ENCODE measurements at places on chromosomes 13 and 19.

GRCh38 chr13:42071672-42072419 is 23.4 kb downstream of the DGKH start:
- H3K36me3 ChIP-seq, result peaks cover 7% of the 10 kb centered on the region
- no peak overlapping the region for H3K4me3 ChIP-seq
- H3K4me1 ChIP-seq, result peaks cover 14% of the 10 kb centered on the region
- H3K27ac ChIP-seq, result no peak overlapping the region

DNA sequence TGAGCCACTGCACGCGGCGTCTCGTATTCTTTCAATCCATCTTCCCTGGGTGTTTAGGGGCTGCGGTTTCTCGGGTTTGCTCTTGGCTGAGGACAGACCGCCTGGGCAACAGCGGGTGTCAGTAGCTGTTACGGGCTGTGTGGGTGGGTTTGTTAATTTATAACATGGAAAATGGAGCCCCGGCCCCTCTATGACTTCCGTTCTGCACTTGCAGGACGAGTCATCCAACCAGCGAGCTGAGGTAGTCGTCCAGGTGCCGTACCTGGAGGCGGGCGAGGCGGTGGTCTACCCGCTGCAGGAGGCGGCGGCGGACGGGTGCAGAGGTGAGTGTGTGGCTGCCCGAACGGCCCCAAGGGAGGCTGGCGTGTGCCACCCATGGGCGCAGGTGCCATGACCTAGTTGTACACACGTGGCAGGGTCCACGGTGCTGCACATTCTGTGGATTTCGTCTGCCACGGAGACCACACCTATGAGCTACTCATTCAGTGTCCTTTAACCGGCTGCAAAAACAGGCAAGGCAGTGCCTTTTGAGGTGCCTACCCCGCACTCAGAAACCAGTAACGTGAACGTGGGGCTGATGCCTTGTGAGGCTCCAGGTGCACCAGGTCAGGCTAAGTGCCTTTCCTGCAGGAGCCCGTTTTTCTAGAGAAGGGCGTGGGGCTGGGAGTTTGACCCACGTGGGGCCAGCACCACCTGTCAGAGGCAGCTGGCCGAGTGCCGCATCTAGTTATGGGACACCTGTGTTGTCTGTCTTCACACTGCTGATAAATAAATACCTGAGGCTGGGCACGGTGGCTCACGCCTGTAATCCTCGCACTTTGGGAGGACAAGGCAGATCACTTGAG is 10.9 kb downstream of the POLR2E start:
- H3K36me3 ChIP-seq, result no peaks in the 10 kb centered on the region
- H3K4me1 ChIP-seq, result no peaks in the 10 kb centered on the region
- no peak overlapping the region for H3K4me3 ChIP-seq
- H3K27ac ChIP-seq, result peak overlapping the region; percentile 43

- H3K4me3 ChIP-seq, result no peak overlapping the region
- H3K27me3 ChIP-seq, result peaks cover 3% of the 10 kb centered on the region
- no peaks in the 10 kb centered on the region for H3K36me3 ChIP-seq
These were observed 1666.0 kb downstream of the EFNB2 start for GRCh38 chr13:104869501-104869900.

DNA sequence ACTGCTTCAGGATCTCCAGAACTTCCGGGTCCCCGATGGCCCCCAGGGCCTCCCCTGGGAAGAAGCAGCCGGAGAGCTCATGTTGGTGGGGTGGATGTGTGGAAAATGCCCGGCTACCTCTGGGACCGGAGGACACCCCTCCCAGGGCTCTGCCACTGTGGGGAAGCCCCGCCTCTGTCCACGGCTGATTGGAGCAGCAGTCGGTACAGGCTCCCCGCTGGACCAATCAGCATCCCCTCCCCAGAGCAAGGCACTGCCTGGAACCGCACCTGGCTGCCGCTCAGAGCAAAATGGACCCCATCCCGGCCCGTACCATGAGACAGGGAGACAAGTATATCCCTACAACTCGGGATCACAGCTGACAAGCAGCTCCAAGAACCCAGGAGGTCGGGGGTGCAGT is 6.4 kb downstream of the DOHH start:
- no peak for DNase-seq
- peaks cover 6% of the 10 kb centered on the region for H3K4me1 ChIP-seq
- H3K36me3 ChIP-seq, result peaks cover 13% of the 10 kb centered on the region
- H3K4me3 ChIP-seq, result no peak overlapping the region
- H3K27me3 ChIP-seq, result no peaks in the 10 kb centered on the region

GRCh38 chr19:17255150-17255621 is 9.4 kb downstream of the USHBP1 start:
- H3K27ac ChIP-seq, result no peak overlapping the region
- no peaks in the 10 kb centered on the region for H3K4me1 ChIP-seq
- no peaks in the 10 kb centered on the region for H3K27me3 ChIP-seq
- no peak for DNase-seq

- peaks cover 7% of the 10 kb centered on the region for H3K4me1 ChIP-seq
- no peaks in the 10 kb centered on the region for H3K36me3 ChIP-seq
- no peak for DNase-seq
- H3K27ac ChIP-seq, result no peak overlapping the region
- H3K27me3 ChIP-seq, result no peaks in the 10 kb centered on the region
- H3K4me3 ChIP-seq, result no peak overlapping the region
These were observed 95.4 kb downstream of the CYSLTR2 start for GRCh38 chr13:48749144-48749543.

DNA sequence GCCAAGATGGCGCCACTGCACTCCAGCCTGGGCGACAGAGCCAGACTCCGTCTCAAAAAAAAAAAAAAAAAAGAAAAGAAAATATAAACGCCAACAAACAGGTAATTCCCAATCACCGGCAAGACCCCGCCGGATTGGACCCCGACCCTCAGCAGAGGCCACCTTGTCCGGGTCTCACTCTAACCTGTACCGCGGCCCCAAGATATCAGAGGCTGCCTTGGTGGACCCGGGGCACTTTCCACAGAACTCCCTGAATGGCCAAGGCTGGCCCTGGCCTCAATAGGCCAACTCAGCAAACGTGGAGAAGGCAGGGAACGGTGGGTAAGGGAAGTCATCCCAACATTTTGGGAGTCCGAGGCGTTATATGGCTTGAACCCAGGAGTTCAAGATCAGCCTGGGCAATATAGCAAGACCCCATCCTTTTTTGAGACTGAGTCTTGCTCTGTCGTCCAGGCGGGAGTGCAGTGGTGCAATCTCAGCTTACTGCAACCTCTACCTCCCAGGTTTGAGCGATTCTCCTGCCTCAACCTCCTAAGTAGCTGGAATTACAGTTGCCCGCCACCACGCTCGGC is 27.8 kb downstream of the MAN2B1 start:
- no peaks in the 10 kb centered on the region for H3K36me3 ChIP-seq
- peaks cover 4% of the 10 kb centered on the region for H3K27me3 ChIP-seq
- DNase-seq, result no peak

- H3K27me3 ChIP-seq, result peaks cover 52% of the 10 kb centered on the region
- no peak for DNase-seq
- H3K36me3 ChIP-seq, result no peaks in the 10 kb centered on the region
- H3K4me1 ChIP-seq, result peaks cover 22% of the 10 kb centered on the region
These were observed 1.7 kb downstream of the ATP12A start for GRCh38 chr13:24681930-24682329.

DNA sequence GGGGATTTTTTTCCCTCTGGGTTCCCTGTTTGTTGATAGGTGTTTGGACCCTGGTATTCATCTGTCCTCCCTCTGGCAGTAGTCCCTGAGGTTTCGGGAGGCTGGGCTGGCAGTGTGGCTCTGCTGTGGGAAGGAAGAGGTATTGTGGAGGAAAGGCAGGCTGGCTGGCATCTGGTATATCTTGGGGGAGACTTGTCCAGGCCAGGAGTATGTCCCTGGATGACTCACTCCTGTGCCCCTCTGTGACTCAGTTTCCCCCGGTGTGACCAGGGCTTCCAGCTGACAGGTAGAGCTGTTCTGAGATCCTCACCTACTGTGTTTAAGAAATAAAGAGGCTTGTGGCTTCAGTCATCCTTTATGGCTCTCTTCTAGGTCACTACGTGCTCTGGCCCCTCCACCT is 14.2 kb upstream of the ZNF492 start:
- H3K27me3 ChIP-seq, result no peaks in the 10 kb centered on the region
- H3K27ac ChIP-seq, result no peak overlapping the region

DNA sequence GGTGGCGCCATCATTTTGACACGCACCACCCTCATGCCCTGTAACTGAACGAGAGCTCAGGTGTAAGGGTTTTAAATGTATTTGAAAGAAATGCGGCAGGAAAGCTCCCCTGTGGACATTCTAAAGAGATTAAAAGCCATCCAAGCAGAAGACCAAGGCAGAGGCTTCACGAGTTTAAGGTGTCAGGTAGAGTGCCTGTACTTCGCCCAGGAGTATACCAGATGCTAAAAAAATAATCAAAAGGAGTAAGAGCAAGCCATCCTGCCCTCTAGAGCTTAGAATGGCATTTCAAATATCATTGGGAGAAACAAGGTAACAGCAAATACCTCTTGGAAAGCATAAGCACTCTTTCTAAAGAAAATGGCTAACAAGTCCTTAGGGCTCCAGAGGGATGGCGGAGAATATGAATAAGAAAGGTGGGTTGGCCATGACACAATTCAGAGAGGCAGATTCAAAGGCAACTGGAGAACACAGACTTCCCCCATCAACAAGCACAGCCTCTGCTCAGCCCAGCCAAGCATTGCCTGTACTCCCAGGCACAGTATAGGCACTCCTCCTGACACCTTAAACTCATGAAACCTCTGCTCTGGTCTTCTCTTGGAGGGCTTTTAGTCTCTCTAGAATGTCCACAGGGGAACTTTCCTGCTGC is 447.6 kb downstream of the SUCLA2 start:
- H3K4me3 ChIP-seq, result no peak overlapping the region
- DNase-seq, result no peak
- H3K36me3 ChIP-seq, result no peaks in the 10 kb centered on the region
- H3K27ac ChIP-seq, result no peak overlapping the region
- peaks cover 6% of the 10 kb centered on the region for H3K4me1 ChIP-seq

GRCh38 chr13:113883314-113883811 is 19.5 kb upstream of the GAS6 start:
- no peaks in the 10 kb centered on the region for H3K27me3 ChIP-seq
- peaks cover 13% of the 10 kb centered on the region for H3K4me1 ChIP-seq
- no peak overlapping the region for H3K27ac ChIP-seq
- H3K4me3 ChIP-seq, result no peak overlapping the region
- peak; percentile 60 for DNase-seq
- no peaks in the 10 kb centered on the region for H3K36me3 ChIP-seq

DNA sequence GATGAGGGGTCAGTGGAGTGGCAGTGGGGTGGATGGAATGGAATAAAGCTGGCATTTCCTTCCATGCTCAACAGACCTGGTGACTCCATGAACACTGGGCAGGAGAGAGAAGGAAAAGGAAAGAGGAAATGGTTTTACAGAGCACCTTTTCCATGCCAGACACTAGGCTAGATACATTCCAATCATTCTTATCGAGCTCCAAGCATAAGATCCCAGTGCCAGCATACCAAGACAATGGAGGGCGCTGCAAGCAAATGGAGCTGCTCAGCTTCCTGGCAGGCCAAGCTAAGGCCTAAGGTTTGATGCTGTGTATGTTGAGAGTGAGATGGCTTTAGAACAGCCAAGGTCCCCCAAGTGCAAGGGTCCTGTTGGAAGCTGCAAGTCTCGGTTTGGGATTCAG is 113.2 kb downstream of the HSPH1 start:
- DNase-seq, result no peak
- peaks cover 25% of the 10 kb centered on the region for H3K27me3 ChIP-seq
- no peak overlapping the region for H3K4me3 ChIP-seq

DNA sequence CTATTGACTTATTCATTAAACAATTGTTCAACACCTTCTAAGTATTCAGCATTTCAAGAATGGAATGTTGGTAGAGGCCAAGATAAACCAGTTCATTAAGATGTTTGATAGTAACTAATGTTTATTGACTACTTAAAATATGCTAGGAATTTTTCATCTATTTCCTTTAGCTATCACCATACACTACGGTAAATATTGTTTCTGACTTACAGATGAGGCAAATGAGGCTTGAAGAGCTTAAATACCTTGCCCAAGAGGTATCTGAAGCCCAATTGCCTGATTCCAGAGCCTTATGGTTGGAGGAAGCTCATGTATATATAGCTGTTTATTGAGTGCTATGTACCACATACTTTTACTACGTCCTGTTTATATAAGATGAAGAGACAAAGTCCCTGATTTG is 286.2 kb downstream of the NDFIP2 start:
- DNase-seq, result no peak
- H3K27ac ChIP-seq, result no peak overlapping the region
- no peaks in the 10 kb centered on the region for H3K36me3 ChIP-seq
- H3K4me1 ChIP-seq, result peaks cover 4% of the 10 kb centered on the region
- no peak overlapping the region for H3K4me3 ChIP-seq

DNA sequence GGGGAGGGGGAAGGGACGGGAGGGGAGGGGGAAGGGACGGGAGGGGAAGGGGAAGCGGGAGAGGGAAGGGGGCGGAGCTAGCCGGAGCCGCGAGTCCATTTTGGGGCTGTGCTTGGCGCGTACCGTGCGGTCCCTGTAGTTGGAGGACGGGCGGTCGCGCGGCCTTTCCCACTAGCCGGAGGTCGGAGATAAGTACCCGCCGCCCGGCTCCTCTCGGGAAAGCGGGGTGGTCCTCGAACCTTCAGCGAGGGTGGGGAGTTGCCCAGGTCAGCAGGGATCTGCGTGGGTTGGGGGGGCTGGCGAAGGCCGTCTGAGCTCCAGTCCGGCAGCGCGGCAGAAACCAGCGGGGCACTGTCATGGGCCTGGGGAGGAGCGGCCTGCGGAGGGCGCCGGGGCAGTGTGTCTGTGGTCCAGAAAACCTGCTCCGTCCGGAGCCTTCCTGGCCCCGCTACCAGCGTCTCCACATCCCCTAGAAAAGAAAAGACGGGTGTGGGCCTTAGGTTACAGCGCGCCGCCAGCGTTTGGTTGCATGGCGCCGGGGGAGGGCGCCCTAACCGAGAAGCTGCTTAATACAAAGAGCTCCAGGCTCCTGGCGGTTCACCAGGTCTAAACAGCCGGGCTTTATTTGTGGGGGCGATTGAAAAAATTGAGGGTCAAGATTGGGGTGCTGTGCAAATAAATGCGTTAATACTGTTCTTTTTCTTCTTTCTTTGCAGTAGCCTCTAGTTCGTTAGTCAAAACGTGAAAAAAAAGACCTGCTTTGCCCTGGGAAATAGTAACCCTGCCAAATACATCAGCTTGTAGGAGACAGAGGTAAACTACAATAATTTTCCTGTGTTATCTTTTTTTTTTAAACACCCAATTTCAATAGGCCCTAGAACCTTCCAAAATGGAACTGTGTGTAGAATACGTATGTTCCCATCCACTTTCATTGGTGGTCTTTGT is at the start of gene TRIM13:
TRIM13 (plus strand) TSS at position 92 of the 945 bp plus-strand sequence. CDS start 14,899 bp downstream, outside the sequence.
- H3K36me3 ChIP-seq, result peaks cover 12% of the 10 kb centered on the region
- peak; percentile 89 for DNase-seq
- H3K4me1 ChIP-seq, result peaks cover 25% of the 10 kb centered on the region
- no peaks in the 10 kb centered on the region for H3K27me3 ChIP-seq
- peak within 1 kb of the TSS; percentile 96 for H3K27ac ChIP-seq
- H3K4me3 ChIP-seq, result peak within 1 kb of the TSS; percentile 91

GRCh38 chr13:79915114-79915811 is 425.7 kb downstream of the SPRY2 start:
- H3K4me1 ChIP-seq, result peaks cover 37% of the 10 kb centered on the region
- no peak for DNase-seq
- H3K27ac ChIP-seq, result no peak overlapping the region
- no peak overlapping the region for H3K4me3 ChIP-seq
- no peaks in the 10 kb centered on the region for H3K36me3 ChIP-seq

Data from type B pancreatic cell (in vitro differentiated cells).